Activated CD4-positive, alpha-beta T cell treated with anti-CD3 and anti-CD28 coated beads, Interleukin-2, amount 50 U/mL, for 16 hours (primary cell): ENCODE measurements at places on chromosomes 3 and 15.

- DNase-seq = no peak
Measured at GRCh38 chr3:124999897-125000435, 55.8 kb downstream of the HEG1 start.

DNA sequence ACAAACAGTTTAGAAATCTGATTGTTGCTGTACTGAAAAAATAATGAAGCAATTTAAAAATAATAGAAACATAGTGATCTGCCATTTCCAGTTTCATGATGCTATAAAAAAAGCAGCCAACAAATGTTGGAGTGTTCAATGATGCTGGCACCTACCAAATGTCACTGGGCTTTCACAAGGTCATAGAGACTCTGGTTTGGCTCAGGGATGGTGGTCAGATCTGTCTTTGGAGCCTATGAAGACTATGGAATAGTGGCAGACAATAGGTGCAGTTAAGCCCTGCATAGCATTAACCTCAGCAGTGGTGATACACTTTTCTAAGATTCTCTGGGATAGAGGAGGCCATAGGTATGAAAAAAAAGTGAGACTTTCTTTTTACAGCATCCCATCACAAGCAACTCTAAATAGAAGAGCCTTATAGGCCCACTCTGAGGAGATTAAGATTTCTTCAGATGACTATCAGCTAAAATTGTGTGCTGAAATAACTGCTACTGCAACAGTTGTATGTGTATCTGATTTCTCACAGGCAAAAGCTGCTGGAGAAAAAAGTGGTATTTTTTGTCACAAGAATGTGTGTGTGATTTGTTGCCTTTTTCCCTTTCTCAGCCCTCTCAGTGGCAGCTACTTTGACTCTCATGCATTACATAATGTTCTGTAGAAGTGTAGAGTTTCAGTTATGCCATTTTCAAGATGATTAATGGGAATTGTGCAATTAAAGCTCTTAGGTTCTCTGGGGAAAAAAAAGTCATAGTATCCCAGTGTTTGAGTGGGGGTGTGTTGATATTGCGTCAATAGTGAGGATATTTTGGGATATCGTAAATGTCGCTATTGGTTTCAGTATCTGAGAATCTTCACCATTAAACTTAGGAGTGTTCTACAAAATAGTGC lies 137.4 kb downstream of the MBNL1 start:
- no peak for DNase-seq

- no peak for DNase-seq
Measured at GRCh38 chr3:146881356-146881755, 276.2 kb upstream of the PLSCR5 start.

GRCh38 chr3:94069194-94069813 lies 6.4 kb downstream of the NSUN3 start:
- DNase-seq = no peak

DNA sequence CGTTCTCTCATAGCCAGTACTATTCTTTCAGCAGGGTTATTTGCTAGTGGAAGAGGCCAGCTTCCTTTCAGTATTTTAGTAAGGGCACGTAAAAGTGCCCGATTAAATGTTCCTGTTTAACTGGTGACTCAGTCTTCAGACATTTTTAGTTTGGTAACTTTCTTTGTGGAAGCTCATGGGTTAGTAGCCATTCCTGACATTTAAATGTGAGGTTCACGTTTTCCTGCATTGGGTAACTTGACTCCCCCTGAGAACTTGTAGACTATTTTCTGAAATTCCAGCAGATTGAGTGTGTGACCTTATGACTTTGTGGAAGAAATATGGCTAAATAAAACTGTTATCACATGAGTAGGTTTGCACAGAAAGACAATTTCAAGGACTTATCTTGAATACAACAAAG lies 16.9 kb downstream of the ABHD2 start:
- DNase-seq = no peak

- DNase-seq = no peak
Measured at GRCh38 chr3:117995842-117996437, 1038.7 kb downstream of the IGSF11 start.

GRCh38 chr15:77573802-77574201 lies 58.9 kb downstream of the LINGO1 start:
- DNase-seq = no peak

DNA sequence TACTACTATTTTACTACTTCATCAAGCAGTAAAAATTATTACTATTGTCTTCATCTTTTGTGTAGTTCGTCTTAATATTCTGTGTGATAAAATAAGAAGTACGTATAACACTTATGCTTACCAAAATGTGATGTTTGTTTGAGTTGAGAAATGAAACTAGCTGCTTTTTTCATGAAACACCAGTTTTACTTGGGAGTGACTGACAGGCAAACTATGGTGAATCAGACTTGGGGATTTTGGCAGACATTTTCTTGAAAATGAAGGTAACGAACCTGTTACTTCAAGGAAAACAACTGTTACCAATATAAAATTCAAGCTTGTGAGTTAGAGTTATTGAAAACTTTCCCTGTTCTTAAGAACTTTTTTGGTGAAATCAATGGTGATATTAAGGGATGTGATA lies 10.3 kb downstream of the U2SURP start:
- DNase-seq = peak; percentile 26
